Esophagus squamous epithelium (tissue), 5 donors: ENCODE measurements at places on chromosomes 3 and 15.

DNA sequence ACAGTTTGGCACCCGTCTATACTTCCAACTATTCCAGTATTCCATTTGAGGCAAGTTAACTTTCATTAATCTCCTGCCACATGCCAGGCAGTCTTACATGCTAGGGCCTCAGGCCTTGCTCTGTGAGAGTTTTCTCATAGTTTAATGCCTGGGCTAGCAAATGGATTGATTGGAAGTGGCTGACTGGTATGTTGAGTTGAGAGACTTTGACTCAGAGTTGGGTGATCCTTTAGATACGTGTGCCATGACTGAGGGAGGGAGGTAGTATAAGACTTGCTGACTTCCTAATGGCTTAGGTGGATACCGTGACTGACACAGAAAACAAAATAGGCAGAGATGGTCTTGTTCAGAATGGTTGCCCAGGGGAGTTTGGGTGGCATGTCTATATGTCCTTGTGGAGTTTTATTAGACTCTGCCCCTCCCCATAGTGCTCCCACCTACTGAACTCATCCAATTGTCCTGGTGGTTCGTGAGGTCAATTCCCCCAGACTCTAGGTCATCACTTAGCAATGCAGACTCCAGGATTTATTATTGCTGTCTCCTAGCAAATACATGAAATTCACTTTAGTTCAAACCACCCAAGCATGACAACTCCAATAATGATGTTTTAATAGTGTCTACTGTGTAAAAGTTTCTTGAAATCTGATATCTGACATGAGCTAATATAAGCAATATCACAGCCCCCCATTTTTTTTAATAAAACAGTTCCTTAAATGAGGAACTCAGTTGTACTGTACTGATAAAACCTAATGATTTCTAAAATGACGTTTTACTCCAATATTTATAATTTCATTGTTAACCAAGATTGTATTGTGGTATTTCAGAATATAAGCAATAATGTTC is 413.9 kb upstream of the MDFIC2 start:
- DNase-seq = no peak

GRCh38 chr3:134867277-134867676 is 72.2 kb downstream of the EPHB1 start:
- no peak for DNase-seq

DNA sequence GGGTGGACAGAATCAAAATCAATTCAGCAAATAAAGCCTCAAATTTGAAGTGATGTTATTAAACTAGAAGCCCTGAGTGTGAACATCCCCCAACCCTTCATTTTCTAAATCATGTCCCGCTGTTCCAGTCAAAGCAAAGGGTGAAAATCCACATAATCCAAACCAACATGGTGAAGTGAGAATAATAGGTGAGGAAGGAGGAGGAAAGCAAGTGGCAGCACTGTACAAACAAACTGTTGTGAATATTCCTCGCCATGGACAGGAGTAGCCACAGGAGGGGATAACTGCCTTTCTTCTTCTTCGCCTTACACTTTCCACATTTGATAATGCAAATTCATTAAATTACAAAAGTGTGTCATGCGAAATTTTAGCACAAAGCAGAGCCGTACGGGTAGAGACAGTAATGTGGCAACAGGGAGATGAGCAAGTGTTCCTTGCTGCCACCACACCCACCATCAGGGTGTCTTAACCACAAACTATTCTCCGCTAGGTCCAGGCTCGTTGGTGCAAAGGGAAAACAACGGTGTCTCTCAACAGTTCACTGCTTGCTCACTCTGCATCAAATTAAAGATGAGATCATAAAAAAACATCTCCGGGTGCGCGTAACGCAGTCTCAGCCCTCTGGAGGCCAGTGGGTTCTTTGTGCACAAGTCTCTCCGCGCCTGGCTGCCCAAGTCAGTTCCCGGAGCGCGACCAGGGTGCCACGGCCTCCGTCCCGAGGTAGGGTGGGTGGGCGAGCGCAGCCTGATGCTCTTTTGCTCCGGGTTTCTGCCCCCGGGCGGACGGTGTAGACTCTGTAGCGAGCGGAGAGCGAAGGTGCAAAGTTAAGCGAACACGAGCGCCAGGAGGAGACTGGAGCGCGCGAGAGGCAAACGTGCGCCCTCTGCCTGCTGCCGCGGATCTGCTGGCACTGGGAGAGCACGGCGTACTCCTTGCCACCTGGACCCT is 6.7 kb downstream of the EPHA3 start:
- DNase-seq = no peak

GRCh38 chr3:188385295-188385694 is 231.3 kb downstream of the LPP start:
- DNase-seq = no peak

- no peak for DNase-seq
Observed at GRCh38 chr15:40999190-40999589, 45.9 kb downstream of the CHAC1 start.

- DNase-seq = no peak
Observed at GRCh38 chr3:193589129-193589528, 3.9 kb upstream of the OPA1 start.

DNA sequence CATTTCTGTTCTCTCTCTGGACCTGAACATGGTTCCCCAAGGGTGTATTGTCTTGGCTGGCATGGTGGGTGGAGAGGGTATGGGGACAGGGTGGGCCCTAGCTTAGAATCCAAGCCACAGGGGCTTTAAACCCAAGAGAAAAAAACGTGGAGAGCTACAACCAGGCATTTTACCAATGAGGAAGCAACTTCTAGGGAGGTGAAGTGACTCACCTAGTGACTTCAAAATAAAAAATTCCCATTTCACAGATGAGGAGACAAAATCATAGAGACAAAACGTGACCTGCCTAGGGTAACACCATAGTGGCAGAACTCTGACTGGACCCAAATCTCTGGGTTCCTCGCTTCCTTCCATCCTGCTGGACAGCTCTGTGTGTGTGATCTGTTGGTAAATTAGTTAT is 216.8 kb downstream of the RPLP1 start:
- no peak for DNase-seq

DNA sequence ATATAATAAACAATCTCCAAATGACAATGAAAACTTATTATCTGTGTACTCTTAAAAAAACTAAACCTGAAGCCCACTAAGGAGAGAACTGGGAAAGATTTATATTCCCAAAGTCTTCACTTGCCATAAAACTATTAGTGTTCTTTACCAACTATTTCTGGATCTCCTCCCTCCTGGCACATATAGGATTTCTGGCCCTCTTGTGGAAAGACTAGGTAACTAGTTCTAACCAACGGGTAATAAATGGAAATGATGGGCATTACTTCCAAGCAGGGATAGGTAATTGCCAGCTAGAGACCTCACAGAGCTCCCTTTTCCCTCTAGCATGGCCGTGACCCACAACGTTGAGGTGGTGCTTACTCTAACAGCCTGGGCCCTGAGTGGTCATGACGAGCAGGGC is 110.1 kb downstream of the DNAH12 start:
- DNase-seq = no peak

- no peak for DNase-seq
Observed at GRCh38 chr15:73679180-73679579, 5.0 kb upstream of the CD276 start.

- DNase-seq = no peak
Observed at GRCh38 chr3:135981701-135982403, 16.3 kb downstream of the PPP2R3A start.

DNA sequence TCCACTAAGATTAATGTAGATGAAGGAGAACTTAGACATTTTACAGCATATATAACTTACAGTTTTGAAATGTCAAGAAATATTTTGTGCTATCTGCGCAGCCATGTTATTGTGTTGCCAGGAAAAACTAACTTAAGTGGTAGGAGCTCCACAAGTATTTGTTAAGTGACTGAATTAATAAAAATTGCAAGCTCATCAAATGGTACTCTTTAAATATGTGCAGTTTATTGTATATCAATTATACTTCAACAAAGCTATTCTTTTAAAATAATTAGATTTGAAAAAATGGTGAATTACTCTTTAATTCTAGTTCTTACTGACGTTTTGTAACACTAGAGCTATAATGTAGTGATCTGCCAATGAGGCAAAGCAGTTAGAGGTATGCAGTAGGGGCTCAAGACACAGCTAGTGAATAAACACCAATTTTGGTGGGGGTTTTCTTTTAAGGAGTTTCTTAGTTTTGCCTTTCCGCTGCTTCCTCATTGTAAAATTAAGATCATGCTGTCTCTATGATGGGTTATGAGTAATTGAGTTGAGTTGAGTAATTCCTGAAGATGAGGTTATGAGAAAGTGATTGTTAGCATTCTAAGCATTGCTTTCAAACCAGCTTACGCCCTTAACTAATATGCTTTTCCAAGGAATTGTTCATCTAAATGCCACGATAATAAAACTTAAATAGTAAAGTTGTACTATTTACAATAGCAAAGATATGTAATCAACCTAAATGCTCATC is 10.9 kb upstream of the LXN start:
- no peak for DNase-seq

GRCh38 chr3:41362638-41363559 is 163.6 kb downstream of the CTNNB1 start:
- no peak for DNase-seq

DNA sequence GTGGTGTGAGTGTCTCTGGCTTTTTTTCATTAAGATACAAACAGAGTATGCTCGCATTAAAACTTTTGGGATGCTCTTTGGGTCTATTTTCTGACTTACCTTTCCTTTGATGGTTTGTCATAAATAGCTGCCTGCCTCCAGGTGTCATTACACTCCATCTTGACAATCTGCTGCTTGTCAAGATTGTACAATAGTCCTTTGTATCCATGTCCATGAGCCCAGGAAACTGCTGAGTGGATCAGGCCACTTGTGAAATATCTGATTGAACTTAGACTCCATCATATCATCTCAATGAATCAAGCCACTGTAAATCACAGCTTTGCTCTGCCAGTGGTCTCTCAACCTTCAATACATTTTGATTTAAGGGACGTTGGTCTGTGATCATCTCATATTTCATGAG is 135.2 kb downstream of the ECT2 start:
- DNase-seq = no peak

GRCh38 chr3:101816215-101817149 is 32.8 kb upstream of the NFKBIZ start:
- no peak for DNase-seq

DNA sequence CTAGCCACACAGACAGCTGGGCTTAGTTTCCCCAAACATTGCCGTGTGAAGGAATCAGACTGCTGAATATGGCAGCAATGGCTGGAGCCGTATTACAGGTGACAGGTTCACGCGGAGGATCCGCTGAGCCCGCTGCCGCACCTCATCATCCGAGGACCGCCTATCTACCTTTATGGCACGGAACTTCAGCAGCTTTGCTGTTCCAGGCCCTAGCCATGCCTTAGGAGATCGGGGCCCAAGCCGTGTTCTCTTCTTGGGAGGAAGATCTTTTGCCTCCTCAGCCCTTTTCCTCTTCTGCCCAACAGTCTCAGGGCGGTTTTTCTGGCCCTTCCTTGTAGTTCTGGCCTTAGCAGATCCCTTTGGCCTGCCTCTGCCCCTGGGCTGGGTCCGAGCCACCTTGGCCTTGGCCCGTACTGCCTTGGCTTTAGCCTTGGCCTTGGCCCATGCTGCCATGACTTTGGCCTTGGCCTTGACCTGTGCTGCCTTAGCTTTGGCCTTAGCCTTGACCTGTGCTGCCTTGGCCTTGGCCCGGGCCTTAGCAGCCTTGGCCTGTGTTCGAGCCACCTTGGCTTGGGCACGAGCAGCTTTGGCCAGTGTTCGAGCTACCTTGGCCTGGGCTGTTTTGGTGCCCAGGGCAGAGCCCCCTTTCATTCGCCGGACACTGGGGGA is 3.2 kb downstream of the CCDC71 start:
- no peak for DNase-seq

GRCh38 chr15:40286061-40286532 is 3.2 kb upstream of the ANKRD63 start:
- no peak for DNase-seq

DNA sequence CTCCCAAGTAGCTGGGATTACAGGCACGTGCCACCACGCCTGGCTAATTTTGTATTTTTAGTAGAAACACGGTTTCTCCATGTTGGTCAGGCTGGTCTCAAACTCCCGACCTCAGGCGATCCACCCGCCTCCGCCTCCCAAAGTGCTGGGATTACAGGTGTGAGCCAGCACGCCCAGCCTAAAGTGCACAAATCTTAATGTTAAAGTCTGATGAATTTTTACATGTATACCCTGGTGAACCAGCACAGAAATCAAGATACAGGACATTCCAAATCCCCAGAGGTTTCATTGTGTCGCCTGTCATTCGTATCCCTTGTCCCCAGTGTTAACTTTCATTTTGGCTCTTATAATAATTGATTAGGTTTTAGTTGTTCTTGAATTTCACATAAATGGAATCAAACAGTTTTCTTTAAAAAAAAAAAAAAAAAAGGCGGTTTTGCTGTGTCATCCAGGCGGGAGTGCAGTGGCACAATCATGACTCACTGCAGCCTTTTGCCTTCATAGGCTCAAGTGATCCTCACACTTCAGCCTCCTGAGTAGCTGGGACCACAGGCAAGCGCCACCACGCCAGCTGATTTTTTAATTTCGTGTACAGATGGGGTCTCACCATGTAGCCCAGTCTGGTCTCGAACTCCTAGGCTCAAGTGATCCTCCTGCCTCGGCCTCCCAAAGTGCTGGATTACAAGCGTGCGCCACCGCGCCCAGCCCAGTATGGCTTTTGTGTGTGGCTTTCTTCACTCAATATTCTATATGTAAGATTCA is 1.5 kb upstream of the TM4SF19 start:
- DNase-seq = no peak

- DNase-seq = no peak
Observed at GRCh38 chr15:76196269-76197231, 114.7 kb downstream of the ETFA start.

DNA sequence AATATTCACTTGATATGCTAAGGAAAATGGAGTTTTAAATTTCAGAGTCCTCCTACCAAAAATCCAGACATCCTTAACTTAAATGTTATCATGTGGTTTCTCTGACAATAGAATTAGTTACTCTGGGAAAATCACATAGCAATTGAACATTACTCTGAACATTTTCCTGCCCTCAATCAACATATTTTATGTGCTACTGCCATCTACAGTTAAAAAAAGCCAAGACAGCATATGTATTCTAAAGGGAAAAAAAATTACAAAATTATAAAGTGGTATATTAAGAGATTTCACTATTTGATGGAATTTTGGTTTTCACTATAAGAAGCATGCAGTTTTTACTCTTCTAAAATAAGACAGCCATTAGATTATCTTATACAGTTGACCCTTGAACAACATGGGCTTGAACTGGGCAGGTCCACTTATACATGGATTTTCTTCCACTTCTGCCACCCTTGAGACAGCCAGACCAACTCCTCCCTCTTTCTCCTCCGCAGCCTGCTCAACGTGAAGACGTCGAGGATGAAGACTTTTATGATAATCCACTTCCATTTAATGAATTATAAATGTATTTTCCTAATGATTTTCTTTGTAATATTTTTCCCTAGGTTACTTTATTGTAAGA is 122.3 kb downstream of the ATP1B3 start:
- DNase-seq = no peak

DNA sequence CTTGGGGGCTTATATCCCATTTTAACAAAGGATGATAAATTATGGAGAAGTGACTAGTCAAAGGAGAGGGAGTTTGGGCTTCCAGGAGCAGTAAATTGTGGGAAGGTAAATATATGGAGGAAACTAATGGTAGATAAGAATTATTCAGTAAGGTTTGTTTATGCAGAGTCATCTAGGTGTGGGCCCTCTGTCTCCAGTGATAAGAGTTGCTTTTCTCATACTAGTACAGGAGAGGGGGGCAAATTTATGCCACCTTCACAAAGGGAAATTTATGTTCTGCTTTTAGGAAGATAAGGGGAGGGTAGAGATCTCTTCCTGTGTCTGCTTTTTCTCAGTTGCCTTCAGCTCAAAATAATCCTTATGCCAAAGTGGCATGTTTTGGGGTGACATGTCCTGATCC is 383.7 kb upstream of the PPP2R3A start:
- no peak for DNase-seq
